Cardiac muscle cell (in vitro differentiated cells and primary cell): ENCODE measurements at places on chromosomes 5 and 9.

GRCh38 chr9:36895744-36896260, 138.3 kb downstream of the PAX5 start:
- no peak for DNase-seq

DNA sequence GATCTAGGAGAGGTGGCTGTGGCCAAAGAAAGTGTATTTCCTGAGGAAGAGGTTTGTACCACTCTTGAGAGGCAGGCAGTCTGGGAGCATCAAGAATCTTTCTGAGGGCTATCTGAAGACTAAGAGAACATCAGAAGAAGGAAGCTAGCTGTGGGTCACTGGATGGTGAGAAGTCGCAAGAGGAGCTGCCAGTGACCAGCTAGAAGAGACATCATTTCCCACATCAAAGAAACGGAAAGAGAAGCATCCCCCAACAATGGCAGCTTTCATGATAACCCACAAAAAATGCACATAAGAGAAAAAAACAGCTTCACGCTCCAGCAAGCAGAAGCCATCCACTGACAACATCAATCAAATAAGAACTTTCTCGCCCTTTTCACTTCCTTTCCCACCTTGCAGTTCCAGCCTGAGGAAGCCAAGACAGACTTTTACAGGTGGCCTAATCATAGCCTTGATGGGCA, 25.0 kb upstream of the CEP78 start:
- no peak for DNase-seq

GRCh38 chr5:56302027-56302426, 68.9 kb upstream of the ANKRD55 start:
- DNase-seq, result no peak

GRCh38 chr5:68331192-68332079, 115.9 kb downstream of the PIK3R1 start:
- DNase-seq, result peak; percentile 54

DNA sequence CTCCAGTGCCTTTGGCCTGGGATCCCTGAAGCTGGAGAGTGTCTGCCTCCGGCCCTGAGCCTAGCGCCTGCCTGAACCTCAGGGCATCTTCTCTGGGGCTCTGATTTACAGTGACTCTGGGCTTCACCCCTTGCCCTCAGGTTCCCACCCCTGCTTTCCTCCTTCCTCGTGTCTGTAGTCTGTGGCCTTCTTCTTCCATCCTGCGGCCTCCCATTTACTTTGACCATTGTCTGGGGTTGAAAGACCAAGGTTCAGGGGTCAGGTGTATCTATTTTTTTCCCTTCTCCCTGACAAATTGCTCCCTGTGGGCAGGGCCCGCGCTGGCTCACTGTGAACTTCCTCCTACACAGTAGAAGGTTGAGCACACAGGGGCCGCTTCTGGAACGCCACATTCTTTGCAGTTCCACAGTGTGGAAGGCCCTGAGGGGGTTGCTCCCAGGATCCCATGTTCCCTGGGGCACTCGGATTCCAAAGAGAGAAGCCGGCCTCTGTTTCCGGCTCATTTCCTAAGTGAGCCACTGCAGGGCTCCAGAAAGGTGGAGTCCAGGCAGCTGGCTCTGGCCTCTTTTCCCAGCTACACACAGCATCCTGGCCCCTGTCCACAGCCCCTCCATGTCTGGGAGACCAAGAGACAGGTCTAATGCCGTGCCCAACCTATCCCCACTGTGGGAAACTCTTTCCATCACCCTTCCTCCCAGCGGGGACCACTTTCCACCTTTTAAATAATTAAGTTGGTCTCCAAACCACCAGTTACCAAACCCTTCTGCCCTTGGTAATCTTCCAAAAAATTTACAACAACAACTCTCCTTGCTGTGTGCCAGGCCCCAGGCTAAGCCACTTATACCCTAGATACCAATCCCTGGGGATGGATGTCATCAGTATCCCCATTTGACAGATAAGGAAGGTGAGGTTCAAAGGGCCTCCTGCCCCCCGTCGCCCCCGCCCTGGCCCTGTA, 140.3 kb upstream of the IER5L start:
- DNase-seq, result no peak
